ENCODE measurements at places on chromosomes 3 and 15.
A peak's percentile ranks its signal among the peaks of the same experiment; 100 is the strongest.

- DNase-seq, result no peak
Observed at GRCh38 chr3:102926618-102927017, 491.8 kb downstream of the ZPLD1 start.

GRCh38 chr3:67509471-67510075, 144.8 kb downstream of the SUCLG2 start:
- no peak for DNase-seq

DNA sequence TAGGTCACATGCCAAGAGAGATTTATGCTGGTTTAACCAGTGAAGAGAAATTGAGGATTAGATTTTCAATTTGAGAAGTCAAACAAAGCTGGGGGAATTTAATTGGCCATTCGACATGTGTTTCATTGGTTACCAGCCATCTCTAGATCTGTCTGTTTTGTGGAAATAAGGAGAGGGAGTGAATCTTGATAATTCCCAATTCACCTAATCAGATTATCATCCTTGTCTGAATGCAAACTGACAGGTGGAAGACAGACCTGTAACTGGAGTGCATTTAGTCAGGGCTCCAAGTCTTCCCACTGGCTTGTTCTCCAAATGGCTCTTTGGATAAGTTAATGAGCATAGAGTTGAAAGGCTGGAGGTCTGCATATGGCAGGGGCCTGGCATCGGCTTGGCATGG, 1049.3 kb downstream of the NTRK3 start:
- no peak for DNase-seq

GRCh38 chr15:87563869-87564268, 692.7 kb downstream of the NTRK3 start:
- no peak for DNase-seq

DNA sequence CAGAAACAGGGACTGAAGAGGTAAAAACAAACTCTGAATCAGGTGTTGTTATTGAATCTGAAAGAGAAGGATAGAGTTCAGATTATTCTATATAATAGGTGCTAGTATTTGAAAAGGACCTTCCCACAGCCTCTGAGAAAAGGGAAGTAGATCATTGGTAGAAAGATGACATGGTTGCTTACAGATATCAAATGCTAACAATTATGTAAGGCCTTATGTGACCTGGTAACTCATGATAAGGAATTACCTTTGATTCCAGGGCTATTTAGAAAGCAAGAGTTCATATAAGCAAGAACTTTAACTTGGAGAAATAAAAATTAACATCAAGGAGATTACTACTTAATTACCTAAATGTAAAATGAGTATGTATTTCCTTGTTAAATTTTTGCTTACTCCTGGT, 7.6 kb downstream of the SLC27A2 start:
- no peak for DNase-seq

DNA sequence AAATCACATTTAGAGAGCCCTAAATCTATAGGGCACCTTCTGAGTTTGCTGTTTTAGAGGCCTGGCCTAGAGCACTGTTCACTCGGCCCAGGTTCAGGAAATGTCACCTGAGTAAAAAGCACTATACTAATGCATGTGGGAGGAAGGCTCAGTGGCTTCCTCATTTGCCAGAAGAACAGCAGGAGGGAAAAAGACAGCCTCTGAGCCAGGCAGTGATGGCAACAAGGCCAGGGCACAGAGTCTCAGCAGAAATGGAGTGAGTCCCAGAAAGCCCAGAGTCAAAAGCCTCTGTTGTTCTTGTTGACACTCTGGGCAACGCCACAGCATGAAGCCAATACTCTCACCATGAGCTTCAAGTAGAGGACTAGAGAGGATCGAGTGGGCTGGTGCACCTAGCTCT, 25.9 kb downstream of the LTF start:
- DNase-seq, result no peak

- DNase-seq, result no peak
Observed at GRCh38 chr3:163391407-163392181, 1686.7 kb downstream of the SI start.

DNA sequence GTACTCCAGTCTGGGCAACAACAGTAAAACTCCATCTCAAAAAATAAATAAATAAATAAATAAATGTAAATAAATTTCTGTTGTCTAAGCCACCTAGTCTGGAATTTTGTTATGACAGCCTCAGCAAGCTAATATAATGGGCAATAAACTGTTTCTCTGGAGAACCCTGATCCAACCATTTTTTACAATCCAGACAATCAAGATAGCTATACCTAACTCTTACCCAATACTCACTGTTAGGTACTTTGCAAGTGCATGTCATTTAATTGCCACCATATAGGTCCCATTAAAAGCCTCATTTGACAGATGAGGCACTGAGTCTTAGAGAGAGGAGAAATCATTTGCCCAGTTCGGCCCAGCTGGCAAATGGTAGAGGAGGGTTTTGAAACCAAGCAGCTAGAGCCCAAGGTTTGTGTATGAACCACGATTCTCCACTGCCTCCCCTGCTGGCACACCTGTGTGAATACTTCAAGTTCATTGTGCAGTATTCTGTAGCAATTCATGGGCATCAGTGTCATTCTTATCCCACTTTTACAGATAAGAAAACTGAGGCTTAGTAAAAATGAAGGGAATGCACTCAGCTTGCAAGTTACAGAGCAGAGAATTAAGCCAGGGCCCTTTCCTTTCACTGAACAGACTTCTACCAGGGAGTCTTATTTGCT, 107.0 kb upstream of the UBE2E1 start:
- no peak for DNase-seq

GRCh38 chr3:114498539-114499370, 204.9 kb downstream of the TIGIT start:
- no peak for DNase-seq

GRCh38 chr3:49509028-49509561, 39.0 kb downstream of the DAG1 start:
- no peak for DNase-seq

- no peak for DNase-seq
Observed at GRCh38 chr3:124775877-124776276, 45.6 kb downstream of the UMPS start.

DNA sequence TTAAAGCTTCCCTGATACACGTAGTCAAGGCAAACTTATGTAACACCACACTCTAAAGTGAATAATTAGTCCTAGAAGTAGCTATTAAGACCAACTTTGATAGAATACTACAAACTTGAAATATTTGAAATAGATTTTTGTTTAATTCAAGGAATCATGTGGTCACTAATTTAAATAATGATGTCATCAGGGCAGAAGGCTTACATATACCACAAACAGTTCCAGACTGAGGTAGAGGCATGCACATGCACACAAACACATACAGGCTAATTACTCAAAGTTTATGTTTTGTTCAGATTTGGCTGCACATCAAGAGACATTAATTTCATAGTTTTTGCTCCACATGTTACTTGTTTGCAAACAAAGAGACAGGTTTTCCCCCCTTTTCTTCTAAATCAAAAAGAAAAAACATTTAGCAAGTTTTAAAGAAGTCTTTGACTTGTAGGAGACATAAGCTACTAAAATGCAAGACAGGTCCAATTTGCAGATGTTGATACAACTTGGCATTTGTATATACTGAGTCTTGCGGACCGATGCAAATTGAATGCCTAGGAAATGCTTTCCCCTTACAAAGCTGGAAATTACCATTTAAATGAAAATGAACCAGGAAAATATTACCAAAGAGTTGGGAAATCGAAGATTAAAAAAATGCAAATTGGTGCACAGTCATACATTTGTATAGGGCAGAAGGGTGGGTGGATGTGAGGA, 594.8 kb downstream of the MAGI1 start:
- peak; percentile 21 for DNase-seq

DNA sequence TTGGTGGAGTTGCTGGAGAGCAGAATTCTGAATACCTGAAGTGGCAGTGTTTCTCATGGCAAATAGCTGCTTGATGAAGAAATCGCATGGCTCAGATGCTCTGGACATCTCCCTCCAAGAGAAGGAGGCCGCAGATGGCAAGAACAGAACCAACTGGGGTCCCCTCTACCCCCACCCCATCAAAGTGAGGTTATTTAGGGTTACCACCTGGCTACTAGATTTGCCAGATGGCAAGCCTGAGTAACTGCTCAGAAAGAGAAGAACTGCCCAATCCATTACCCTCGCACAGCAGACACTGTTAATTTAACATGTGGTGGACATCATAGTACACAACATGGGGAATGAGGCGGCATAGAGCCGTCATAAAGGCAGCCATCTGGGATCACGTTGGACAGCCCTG, 30.5 kb upstream of the LIPC start:
- no peak for DNase-seq

- DNase-seq, result no peak
Observed at GRCh38 chr3:138609898-138610266, 1.3 kb downstream of the FAIM start.

DNA sequence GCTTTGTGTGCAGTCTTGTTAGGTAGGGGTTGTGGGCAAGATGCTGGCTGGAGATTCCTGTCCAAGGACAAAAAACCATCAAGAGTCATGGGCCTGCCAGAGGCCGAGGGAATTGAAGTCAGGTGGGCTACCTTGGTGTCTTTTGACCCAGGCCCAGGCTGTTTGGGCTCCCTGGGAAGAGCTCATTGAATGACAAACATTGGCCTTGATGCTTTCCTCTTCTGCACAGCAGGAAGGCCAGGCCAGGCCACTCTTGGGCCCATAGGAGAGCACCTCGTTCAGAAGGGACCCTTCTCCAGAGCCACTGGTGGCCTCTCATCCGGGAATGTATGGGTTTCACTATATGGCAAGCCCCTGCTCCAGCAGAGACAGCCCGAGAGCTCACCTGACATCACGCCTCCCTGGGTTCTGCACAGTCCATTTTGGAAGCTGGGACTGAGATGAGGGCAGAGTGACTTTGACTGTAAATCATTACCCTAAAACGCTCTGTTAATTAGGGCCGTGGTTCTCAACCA, 169.1 kb downstream of the NSMCE3 start:
- DNase-seq, result no peak

- no peak for DNase-seq
Observed at GRCh38 chr3:180789774-180790173, 110.5 kb upstream of the CCDC39 start.

- DNase-seq, result no peak
Observed at GRCh38 chr15:71752128-71752527, 58.2 kb upstream of the NR2E3 start.

DNA sequence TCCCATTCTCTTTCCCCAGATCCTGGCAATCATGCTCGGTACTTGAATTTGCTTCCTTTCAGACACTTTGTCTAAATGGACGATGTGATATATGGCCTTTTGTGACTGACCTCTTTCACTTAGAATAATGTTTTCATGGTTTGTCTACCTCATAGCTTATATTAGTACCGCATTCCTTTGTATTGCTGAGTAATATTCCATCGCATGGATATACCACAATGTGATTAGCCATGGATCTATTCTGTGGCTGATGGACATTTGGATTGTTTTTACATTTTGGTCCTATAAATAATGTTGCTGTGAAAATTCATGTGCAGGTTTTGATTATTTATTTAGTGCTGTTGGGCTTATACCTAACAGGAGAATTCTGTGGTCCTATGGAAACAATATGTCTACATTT, 458.6 kb downstream of the GABRG3 start:
- no peak for DNase-seq

DNA sequence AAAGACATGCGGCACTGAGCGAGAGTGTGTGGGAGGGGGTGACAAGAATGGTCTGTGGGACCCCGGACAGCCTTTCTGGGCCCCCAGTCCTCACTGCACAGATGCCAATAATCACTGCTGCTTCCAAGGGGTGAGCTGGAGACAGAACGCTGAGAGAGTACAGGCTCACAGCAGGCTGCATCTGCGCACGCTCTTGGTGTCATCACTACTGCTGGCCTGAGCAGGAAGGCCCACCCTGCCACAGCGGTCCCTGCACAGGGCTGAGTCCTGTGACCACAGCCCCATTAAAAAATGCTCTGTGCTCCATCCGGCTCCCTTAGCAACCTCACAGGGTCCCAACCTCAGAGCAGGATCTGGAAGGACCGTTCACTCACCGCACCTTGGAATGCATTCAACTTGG, 205.5 kb upstream of the NSMCE3 start:
- no peak for DNase-seq

DNA sequence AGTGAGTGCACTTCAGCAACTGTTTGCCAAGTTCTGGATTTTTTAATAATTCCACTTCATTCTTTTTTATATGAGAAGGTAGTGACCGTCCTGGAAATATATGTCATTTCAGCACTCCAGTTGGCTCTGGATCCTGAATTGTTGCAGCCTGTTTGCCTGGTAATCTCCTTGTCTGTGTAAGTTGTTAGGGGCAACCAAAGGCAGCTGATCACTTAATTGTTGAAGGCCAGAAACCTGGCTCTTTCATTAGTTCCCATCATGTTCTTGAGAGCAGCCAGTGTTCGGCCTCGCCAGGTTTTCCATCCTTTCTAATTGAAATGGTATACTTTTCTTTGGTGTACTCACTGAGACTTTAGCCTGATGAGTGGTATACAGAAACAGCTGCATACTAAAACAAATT, 168.6 kb downstream of the SOX2 start:
- DNase-seq, result no peak

GRCh38 chr15:72334842-72335241, 14.9 kb upstream of the CELF6 start:
- DNase-seq, result no peak

GRCh38 chr3:132382267-132382666, 35.0 kb upstream of the DNAJC13 start:
- DNase-seq, result no peak

DNA sequence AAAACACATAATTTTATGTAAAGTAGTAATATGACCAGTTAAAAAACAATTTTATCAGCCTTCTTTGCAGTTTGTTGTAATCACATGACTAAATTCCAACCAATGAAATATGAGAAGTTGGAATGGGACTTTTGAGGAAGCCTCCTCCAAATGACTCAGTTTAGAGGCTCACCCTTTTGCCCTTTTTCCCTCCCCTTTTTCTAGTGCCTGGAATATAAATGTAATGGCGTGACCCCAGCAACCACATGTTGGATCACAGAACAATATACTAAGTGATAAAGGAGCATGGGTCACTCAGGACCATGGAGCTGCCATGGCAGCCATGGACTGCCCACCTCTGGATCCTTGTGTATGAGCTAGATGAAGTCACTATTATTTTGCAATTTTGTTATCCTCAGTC, 48.8 kb upstream of the HEG1 start:
- no peak for DNase-seq

GRCh38 chr3:71006810-71007785, 576.4 kb downstream of the FOXP1 start:
- peak; percentile 72 for DNase-seq

DNA sequence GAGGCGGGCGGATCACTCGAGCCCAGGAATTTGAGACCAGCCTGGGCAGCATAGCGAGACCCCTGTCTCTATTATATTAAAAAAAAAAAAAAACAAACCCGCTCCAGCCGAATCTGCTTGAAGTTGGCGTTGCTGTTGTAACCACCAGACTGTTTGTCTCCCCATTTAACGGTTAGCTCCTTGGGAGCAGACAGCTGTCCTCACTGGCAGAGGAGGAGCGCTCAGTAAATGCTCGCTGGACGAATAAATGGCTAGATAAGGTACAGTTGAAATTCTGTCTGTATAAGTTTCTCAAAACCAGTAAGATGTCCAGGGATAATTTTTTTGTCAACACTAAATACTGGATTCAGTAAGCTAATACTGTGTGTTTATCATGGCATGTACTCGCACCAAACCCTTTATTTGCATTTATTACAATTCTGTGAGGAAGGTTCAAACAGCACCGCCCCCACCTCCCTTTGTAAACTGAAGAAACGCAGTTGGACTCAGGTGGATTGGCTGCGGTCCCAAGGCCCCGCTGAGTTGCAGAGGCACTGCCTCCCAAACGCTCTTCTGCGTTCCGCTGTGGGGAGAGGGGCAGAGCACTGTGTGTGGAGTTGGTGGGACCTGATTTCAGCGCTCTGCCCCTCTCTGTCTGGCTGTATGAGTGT, 1.1 kb downstream of the RCCD1 start:
- no peak for DNase-seq
